ENCODE measurements at places on chromosomes 5 and 9.

DNA sequence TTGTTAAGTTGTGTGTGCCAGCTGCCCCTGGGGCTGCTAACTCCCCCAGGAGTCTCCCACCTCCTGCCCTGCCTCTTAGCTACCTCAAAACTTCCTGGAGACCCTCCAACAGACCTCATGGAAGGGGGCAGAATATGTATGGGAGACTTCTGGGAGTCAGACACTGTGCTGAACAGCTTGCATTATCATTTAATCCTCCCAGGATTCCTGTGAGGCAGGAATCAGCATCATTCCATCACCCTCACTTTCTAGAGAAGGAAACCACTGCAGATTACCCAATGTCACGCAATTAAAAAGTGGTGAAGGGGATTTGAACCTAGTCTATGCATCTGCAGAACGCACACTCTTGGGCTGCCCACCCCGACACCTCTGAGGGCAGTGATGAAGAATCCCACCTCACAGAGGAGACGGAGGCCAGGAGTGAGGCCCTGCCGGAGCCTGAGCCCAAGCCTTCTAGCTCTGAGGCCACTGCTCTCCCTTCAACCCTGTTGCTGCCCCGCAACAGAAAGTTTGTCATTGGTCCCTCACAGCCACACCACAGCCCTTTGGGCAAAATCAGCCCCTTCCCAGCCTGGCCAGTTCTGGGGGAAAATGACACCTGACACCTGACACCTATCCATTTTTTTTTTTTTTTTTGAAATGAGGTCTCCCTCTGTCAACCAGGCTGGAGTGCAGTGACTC, 30.3 kb upstream of the IL17B start:
- no peak for DNase-seq

DNA sequence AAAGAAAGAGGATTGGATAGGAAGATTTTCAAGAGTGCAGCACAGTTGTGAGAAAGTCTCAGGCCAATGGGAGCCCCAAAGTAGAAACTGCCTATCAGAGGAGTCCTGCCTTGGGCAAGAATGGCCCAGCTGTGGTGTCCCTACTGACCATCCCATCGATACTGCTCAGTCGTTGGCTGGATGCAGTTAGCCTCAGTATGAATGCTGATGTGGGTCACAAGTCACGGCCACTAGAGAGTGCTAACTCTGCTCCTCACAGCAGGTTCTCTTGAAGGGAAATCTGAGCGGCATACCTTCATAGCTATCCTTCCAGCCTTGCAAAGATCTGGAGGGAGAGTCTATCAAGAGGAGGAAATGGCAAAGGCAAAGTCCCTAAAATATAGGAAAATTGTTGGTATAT, 11.6 kb upstream of the CETN3 start:
- no peak for DNase-seq

DNA sequence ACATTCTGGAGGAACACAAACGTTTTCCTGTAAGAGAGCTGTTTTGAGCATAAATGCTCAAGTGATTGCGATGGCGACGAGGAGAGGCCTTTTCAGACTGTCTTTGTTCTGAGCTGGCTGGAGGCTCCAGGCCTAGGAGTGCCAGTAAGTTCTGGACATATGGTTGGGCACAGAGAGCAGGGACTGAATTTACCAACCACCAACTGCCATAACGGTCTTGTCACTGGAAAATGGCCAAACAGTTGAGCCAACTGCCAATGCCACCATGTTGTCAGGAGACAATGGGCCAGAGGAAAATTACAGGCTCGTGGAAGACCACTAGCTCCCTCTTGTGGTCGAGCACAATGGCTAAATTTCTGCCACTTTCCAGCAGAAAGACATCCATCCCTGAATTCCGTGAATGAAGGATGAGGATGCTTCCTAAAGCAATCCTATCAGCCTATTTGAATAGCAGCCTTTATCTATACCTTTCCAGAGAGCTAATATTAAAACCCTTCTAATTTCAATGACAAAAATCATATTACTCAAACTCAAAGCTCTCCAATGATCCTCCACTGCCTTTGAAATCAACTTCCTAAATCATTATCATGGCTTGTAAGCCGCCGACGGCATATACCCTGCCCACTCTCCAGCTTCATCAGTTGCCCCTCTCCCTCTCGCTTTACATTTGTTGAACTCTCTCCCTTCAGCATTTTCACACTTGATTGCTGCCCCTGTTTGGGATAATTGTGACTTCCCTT, 66.9 kb upstream of the GLIS3 start:
- DNase-seq, result no peak

- DNase-seq, result no peak
Measured at GRCh38 chr9:3526997-3527940, 1.5 kb upstream of the RFX3 start.

- no peak for DNase-seq
Measured at GRCh38 chr5:45507178-45507577, 189.0 kb downstream of the HCN1 start.

DNA sequence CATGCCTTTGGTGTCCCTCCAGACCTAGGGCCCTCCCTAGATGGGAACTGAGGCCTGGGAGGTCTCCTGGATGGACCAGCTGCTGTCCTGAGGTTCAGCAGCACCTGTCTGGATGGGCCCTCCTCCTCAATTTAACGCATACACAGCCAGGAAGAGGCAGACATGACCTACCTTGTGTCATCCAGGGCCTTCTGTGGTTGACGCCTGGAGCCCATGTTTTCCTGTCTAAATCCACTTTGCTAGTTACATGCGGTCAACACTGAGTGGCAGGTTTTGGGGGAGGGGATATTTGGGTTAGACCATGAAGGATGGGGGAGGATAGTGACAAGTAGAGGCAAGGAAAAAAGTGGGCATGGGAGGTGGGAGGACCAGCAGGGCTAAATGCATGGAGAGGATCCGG, 3.1 kb upstream of the STC2 start:
- DNase-seq, result no peak

GRCh38 chr5:131610198-131611063, 24.6 kb downstream of the RAPGEF6 start:
- no peak for DNase-seq

- no peak for DNase-seq
Measured at GRCh38 chr9:98201102-98201501, 8.7 kb upstream of the CORO2A start.

DNA sequence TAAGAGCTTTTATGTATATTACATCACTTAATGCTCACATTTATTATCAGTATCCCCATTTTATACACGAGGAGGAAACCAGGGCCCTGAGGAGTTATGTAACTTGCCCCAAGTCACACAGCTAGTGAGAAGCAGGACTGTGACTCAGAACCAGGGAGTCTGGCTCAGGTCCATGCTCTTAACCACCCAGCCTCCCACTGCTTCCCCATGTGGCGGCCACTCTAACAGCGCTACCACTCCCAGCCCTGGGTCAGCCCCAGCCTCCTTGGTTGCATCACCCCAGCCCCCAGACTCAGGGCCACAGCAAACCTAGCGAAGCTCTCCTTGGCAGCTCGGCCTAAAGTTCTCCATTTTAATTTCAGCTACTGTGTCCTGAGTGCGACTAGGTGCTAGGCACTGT, 159.1 kb downstream of the PAX5 start:
- no peak for DNase-seq

GRCh38 chr9:94178927-94179326, 80.2 kb upstream of the ZNF169 start:
- DNase-seq, result no peak

DNA sequence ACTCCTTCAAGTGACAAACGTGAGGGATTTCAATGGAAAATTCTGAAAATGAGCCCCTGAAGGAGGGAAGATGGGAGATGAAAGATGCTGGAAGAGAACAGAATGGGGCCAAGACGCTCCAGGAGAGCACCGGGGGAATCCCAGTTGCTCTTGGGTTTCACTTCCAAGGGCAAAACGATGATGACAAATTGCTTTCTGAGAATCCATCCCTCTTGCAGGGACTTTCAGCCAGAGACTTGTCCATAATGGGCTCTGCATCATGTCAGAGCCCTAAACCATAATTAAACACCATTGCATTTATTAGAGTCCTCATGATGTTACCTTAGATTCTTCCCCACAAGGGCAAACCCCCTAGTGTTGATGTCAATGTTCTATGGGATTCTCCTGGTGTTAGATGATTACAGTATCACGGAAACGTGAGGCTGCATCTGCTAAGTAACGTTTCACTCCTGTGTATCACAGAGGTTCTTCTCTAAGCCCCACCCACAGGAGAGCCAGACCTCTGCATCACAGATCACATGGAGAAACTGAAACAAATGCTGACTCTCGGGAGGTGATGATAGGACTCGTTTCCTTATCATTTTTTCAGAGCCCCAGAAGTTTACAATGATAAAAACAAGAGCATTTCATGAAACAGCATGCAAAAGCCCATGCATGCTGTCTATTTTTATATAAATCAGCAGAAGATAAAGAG, 114.4 kb downstream of the TENT4A start:
- no peak for DNase-seq

GRCh38 chr5:126464959-126465358, 41.8 kb downstream of the GRAMD2B start:
- DNase-seq, result no peak

- DNase-seq, result no peak
Measured at GRCh38 chr9:101307051-101307450, 77.8 kb downstream of the BAAT start.

DNA sequence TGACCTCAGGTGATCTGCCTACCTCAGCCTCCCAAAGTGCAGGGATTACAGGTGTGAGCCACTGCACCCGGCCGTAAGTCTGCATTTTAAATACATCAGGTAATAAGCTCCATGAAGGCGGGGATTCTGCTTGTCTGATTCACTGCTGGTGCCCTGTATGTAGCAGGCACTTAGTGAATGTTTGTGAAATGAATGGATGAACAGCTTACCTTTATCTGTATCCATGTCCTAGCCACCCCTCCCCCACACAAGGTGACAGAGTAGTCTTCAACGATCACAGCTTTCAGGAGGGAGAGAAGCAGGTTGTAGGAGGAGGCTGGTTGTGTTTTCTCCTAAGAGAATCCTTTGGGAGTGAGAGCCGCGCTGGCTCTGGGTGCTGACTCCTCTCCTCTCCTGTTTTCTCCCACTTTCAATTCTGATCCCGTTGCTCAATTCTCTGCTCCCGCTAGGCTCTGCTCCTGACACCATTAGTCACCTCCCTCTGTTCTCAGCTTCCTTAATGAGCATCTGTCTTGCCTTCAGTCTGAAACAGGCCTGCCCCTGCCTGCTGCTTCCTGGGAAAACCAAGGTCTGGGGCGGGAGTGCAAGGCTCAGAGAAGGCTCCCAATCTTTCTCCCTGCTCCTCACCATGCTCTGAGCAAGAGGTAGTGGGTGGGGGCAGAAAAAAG, 88.8 kb upstream of the CTNNA1 start:
- no peak for DNase-seq

- no peak for DNase-seq
Measured at GRCh38 chr5:131413605-131414559, 150.0 kb downstream of the CDC42SE2 start.

GRCh38 chr9:12166518-12166917, 526.7 kb upstream of the TYRP1 start:
- no peak for DNase-seq

DNA sequence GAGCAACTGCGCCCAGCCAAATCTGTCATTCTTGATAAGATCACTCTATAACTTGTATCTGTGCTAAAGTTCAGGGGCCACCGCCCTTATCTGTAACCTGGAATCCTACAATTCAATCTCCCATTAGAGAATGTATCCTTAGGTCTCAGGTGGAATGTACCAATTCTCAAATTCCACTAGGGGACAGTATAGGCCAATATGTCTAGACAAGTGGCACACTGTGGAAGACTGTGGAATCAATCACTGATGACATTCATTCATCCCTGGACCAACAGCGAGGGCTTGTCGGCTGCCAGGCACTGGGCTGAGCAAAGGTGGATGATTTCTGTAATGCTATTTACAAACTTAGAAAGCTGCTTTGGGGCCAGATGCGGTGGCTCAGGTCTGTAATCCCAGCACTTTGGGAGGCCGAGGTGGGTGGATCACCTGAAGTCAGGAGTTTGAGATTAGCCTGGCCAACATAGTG, 28.7 kb upstream of the MEGF9 start:
- no peak for DNase-seq

DNA sequence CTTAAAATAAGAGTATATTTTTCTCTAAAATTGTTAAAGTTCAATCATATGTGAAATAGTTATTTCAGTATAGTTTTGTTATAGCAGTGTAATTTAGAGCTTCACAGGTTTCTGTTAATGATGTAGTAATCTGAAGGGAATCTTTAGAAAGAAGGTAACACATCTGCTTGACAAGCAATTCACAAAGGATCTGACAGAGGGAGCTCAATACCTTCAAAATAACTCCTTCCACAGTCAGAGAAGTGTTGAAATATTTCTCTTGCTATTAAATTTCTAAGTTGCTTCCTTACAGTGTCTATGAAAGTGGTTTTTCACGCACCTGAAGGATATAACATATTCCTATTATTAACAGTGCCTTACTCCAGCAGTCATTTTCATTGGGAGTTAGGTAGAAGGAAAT, 44.9 kb downstream of the SLC25A51 start:
- DNase-seq, result no peak

DNA sequence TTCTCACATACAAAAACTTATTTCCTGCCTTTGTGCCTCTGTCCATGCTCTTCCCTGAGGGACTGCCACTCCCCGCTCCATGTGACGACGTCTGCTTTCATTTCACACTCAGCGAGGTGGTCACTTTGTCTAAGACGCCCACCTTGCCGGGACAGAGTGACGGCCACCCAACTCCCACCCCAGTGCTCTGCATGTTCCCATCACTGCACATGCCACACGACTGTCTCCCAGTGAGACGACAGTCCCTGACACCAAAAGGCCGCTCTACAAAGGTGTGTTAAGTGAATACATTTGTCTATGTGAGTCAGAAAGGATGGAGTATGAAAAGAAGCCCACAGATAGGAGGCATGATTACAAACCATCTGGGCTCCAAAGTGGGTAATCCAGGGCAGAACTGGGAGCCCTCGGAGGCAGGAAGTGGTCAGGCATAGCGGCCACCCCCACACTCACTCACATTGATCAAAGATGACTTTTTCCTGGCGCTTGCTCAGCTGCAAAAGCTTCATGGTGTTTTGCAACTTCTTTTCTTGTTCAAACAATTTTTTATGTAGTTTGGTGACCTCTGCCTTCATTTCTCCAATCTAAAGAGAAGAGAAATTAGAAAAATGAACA, 185.8 kb downstream of the CDK5RAP2 start:
- no peak for DNase-seq

DNA sequence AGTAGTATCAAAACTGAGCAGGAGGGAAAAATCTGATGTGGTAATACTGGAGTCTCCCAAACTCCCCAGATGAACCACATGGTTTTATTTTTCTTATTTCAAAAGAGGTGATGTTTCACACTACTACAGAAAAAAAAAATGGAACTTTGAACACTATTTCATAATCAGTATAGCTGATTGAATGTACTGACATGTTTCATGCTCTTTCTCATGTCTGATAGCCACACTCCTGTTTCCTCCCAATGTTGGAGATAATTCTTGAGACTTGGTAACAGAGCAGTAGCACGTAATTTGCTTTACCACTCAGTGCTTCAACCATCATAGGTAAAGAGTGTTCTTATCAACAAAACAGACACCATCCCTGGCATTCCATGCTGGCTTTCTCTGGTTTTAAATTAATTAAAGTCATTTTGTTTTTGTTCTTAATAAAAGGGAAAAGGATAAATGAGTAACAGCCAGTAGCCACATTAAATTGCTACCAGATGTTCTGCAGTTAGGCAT, 85.2 kb downstream of the MUSK start:
- DNase-seq, result no peak
